ENCODE measurements at places on chromosomes 2 and 18. TPM values are rescaled to one million over a fixed set of nuclear protein-coding genes. Genes with fewer than 3 reads are reported as not detected.

GALNT5 gene
- total RNA-seq: 32.4 TPM

HEATR5B gene
- total RNA-seq: 16.7 TPM

PDCD1 gene
- total RNA-seq: not detected

HJURP gene
- total RNA-seq: 5.8 TPM

IL1RL1 gene
- total RNA-seq: 0.50 TPM

CYP26B1 gene
- total RNA-seq: 0.51 TPM

ASPRV1 gene
- 0.33 TPM for total RNA-seq

CPLX4 gene
- total RNA-seq: not detected

KCNJ3 gene
- total RNA-seq: not detected

CCDC85A gene
- total RNA-seq: not detected

- DNase-seq: no peak
Measured at GRCh38 chr18:11561293-11561692, 48.1 kb upstream of the SLC35G4 start.

GRCh38 chr18:37900326-37900725 lies 334.7 kb upstream of the CELF4 start:
- no peak for DNase-seq

GRCh38 chr2:133200684-133201421 lies 367.4 kb downstream of the NCKAP5 start:
- DNase-seq: peak; percentile 93

GRCh38 chr18:3653263-3653850 lies 203.4 kb downstream of the TGIF1 start:
- no peak for DNase-seq

- peak; percentile 58 for DNase-seq
Measured at GRCh38 chr2:204643326-204643725, 98.1 kb downstream of the PARD3B start.

- DNase-seq: no peak
Measured at GRCh38 chr2:215835657-215836056, 177.7 kb downstream of the MREG start.

DNA sequence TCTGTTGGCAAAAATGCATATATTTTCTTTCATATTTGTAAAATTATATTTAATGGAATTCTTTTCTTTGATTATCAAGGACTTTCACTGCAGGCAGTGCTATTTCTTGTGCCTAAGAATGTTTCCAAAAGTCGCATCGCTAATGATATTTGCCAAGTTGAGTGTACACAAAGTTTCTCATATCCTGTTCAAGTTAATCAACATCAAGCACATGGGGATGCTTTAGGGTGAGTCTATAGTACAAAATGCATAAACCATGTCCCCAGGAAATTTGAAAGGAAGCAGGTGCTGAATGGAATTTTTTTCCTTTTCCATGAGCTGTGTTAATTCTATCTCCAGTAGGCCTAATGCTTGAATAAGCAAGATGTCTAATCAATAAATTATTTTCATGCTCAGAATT lies 129.7 kb downstream of the GALNT1 start:
- DNase-seq: no peak

- DNase-seq: no peak
Measured at GRCh38 chr2:195333869-195334268, 323.2 kb upstream of the SLC39A10 start.

DNA sequence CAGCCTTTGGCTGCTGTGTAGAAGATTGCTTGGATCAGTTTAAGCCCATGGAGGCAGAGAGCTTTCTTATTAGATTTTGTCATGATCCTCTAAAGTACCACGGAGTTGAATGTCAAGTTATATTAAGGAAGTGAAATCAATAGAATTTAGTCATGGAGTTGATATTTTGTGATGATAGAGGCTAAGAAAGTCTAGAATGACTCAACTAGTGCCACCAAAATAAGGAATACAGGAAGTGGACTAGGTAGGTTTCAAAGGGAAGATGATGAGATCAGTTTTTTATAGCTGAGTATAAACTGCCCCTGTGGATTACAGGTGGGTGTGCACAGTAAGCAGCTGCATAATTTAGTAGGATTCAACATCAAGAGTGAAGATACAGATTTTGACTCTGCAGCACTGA lies 25.2 kb downstream of the FBXO36 start:
- DNase-seq: no peak

GRCh38 chr18:9811978-9812377 lies 73.8 kb upstream of the TXNDC2 start:
- no peak for DNase-seq

GRCh38 chr2:50674876-50675275 lies 357.1 kb downstream of the NRXN1 start:
- no peak for DNase-seq

DNA sequence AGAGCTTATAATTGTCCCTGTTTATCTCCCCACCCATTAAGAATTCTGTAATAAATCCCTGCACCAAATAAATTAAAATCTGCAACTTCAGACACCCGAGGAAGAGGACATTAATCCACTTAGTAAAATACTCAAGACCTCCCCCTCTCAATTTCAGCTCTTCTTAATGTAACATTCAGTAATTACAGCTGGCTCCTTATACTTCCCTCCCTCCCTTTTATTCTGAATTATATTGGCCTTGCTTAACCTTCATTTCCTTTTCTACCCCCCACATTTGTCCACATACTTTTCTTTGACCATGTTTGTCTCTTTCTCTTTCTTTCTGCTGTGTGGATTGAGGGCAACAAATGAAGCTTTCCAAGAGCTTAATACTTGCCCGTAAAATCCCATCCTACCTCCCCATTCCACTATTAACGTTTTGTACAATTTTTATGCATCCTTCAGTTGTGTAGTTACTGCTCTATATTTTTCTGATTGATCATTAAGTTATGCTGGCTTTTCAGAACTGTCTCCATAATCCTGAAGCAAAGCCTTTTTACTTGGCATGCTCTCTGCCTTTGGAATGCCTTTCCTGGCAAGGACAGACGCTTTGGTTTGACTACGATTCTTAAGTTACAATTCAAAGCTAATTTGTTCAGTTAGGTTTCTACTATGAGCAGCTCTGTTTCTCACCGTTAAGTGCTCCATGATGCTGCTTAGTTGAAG lies 580.1 kb downstream of the ZEB2 start:
- peak; percentile 70 for DNase-seq

GRCh38 chr2:6159606-6160005 lies 467.4 kb downstream of the SOX11 start:
- DNase-seq: no peak

- no peak for DNase-seq
Measured at GRCh38 chr2:100376836-100377235, 40.6 kb downstream of the CHST10 start.

GRCh38 chr18:45670281-45670962 lies 53.6 kb upstream of the SLC14A1 start:
- DNase-seq: peak; percentile 88

DNA sequence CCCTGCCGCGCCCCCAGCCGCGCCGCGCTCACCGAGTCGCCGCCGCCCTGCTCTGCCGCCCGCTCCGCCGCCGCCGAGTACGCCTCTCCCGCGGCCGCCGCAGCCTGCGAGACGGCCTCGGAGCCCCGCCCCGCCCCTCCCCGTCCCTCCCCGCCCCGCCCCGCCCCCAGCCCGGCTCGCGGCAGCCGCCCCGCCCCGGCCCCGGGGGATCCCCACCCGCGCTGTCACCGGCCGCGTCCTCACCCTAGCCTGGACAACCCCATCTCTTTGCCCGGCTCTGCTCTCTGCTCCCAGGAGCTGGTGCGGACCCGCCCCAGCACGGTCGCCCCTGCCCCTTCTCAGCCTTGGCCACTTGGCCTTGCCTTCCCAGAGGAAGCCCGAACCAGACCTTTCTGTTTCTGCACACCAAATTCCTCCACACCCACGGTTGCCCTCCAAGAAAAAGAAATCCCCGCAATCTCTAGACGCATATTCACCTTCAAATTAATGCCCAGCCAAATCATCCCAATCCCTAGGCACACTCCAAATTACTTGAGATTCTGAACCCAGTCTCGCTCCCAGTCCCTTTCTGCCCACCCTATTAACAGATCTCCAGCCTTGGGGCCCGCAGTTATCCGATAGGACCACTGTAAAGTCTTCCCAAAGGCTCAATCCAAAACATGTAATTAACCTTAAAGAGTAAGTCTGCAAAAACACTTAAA lies at the start of gene CYRIA:
Gene CYRIA (minus strand): TSS at position 87 of the 701 bp plus-strand sequence. CDS start 77,715 bp downstream, outside the sequence.
- DNase-seq: no peak

GRCh38 chr18:78782951-78783563 lies 196.6 kb upstream of the SALL3 start:
- no peak for DNase-seq

DNA sequence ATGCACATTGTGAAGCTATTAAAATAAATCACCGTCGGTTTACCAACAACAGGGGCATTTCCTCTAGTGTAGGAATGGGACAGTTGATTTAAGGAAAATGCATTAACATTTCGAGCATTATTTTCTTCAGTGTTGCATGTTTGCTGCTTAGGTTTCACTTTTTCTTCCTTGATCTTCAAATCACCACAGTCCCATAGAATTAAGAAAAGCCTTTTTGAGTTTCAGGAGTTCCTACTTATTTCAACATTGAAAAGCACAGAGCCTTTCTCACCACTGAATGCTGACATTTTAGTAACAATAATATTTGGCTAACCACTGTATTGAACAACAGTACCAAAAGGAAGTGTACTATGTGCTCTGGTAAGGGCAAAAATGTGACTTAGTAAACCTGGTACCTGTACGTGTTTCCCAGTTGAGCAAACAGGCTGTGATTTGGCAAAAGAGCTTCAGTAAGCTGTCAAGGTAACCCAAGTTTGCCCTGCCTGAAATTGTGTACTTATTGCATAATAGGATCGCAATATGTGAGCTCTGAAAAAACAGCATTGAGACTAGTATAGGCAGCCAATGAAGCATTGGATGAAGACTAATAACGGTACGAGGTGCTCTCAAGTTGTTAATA lies 2.2 kb downstream of the LRRTM4 start:
- DNase-seq: no peak

Data from fibroblast of lung (primary cell).